IPS DF 6.9 (cell line): ENCODE measurements at places on chromosomes 2 and 18.

GRCh38 chr2:240868286-240869108 is at the start of gene AGXT:
AGXT (plus strand) TSS chr2:240868824; CDS start chr2:240868866, 42 bp downstream.
- DNase-seq = no peak

DNA sequence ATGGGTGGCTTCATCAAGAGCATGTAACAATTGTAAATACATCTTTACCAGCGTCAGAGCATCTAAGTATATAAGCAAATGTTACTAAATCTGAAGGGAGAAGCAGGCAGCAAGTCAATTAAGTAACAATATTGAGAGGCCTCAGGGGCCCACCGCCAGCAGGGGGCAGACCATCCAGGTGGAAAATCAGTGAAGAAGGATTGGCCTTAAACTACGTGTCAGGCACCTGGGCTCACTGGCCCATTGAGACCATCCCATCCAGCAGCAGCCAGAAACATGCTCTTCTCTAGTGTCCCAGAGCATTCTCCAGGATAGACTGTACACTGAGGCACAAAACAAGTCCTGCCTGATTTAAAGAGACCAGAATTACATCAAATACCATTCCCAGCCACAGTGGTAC is 96.2 kb upstream of the SNTG2 start:
- DNase-seq = peak; percentile 43

DNA sequence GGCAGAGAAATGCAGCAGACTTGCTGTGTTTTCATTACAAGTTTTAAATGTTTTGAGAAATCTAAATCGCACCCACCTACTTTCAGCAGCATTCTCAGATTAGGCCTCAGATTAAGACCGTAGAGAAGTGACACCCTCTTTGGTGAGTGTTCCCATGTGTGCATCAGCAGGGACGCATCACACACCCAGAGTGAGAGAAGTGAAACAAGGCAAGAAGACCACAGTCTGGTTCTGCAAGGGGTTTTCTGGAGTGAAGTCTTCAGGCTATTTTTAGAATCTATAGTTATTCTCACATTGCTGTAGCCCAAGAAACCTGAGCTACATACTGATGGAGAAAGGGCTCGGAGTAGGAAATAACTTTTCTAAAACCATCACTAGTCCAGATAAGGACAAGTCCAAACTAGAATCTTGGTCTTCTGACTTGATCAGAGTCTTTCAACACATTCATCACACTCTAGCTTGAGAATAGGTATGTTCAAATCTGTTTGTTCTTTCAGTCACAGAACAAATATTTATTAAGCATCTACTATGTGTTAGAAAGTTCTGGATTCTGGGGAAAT is 1216.6 kb upstream of the PIK3C3 start:
- DNase-seq = no peak

GRCh38 chr2:216279031-216279430 is 93.3 kb downstream of the MARCHF4 start:
- DNase-seq = no peak

GRCh38 chr2:3620834-3621233 is 25.9 kb downstream of the COLEC11 start:
- no peak for DNase-seq

DNA sequence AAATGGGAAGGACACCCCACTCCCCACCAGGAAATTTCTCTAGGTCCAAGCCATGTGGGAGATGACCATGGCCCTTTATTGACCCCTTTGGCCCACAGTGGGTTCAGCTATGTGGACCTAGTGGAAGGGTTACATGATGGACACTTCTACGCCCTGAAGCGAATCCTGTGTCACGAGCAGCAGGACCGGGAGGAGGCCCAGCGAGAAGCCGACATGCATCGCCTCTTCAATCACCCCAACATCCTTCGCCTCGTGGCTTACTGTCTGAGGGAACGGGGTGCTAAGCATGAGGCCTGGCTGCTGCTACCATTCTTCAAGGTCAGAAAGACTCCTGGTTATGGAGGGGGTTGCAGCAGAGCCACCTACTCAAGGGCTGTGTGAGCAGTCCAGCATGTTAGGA is 1.3 kb downstream of the STK16 start:
- DNase-seq = no peak

DNA sequence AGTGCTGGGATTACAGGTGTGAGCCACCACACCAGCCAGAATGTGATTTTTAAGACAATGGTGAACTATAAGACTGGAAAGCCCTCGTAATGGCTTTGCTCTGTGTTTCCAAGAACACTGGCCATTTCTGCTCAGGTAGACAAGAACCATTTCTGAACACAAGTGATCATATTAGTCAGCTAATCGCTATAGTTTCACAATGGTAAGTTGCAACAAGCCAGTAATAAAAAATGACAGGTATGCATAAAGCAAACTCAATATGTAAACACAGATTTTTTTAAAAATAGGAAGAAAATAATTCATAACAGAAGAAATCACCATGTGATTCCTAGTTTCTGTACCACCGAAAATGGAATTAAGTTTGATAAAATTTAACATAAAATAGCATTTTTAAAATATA is 166.5 kb downstream of the THADA start:
- DNase-seq = no peak

- DNase-seq = no peak
Measured at GRCh38 chr2:176142281-176142680, 9.1 kb upstream of the HOXD4 start.

GRCh38 chr2:238929242-238930081 is 81.6 kb downstream of the TWIST2 start:
- no peak for DNase-seq

DNA sequence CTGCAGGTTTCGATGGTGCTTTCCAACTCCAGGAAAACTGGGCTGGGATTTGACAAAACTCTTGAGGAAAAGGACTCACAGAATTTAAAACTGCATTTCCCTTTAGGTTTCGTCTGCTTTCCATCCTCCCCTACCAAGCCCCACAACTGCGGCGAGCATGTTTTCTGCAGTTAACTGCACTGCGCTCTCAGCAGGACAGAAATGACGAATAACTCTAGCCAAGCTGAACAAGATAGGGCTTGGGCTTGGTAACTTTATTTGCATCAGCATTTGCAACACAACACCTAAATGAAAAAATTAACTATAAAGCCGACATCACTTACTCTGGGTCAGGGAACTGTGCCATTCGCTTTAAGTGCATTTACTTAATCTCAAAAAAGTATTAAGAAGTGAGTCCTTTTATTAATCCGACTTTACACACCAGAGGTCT is 669 bp upstream of the PIKFYVE start:
- DNase-seq = no peak

- DNase-seq = no peak
Measured at GRCh38 chr18:35026407-35027061, 14.7 kb upstream of the MAPRE2 start.

DNA sequence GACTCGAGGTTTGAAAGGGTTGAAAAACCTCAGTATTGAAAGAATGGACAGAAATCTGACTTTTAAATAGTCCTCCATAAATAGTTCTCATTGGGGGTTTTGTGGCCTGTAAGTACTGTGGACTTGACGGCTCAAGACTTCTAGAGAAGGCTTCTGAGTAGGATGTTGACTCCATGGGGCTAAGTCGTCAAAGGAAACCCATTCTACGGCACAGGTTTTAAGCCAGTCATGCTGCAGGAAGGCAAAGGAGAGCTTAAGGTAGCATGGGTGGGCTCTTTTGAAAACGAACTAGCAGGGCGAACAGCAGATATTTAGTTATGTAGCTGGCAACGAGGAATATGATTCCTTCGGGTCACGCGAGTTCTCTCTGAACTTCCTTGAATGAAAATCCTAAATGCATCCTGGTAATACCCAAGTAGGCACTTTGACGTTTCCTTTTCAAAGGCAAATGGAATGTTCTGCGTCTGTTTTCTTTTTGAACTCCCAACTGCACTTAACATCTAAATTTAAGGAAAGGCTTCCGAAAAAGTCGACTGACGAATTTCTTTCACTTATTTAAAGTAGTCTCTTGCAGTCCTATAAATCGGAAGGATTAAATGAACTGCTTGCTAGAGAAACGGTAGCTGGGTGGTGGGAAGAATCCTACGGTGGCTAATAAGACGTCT is 1.1 kb upstream of the NEDD4L start:
- DNase-seq = no peak

DNA sequence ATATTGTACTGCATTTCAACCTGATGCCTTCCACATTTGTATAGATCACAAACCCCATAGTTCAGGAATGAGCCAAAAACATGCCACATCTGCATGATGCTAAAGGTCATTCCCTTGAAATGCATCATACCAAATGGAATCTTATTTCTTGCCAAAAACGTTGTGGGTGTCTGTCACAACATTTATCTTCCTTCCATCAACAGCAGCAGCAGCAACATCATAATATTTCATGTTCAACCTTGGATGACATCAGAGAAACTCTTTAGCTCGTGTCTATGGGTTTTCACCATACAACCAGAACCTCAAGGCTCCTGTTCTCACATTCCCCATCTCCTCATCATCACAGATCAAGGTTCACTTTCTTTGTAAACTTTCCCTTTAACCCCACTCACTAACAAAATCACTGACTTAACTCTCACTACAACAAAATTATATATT is 221.3 kb upstream of the CTAGE1 start:
- no peak for DNase-seq

DNA sequence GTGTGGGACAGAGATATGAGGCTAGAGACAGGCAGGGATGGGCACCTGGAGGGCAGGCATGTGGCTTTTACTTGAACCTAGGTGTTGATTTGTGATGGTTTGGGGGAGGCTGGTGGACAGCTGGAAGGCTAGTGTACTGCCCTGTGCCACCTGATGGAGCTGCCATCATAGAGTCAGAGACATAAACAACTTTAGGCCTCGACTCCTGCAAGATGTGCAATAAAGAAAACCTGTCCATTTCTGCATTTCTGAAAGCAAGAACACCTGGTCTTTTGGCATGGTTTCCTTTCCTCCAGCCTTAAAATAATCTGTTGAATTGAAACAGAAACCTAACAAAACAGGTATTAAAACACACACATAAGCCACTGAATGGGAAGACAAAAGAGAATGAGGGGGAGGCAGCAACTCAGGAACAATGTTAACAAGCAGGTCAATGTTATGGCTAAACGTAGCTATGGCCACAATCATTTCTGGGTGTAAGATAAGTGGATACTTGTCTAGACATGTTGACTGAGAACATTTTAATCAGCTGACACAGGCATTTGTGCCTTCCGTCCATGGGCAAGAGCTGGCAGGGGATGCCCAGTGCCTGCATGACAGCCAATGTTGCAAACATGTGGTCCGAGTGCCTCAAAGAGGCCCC is 87.8 kb downstream of the KCTD1 start:
- DNase-seq = no peak
